Hypothalamus (tissue), 51 donors: ENCODE measurements at places on chromosomes 3 and 15.
A peak's percentile ranks its signal among the peaks of the same experiment; 100 is the strongest.

DNA sequence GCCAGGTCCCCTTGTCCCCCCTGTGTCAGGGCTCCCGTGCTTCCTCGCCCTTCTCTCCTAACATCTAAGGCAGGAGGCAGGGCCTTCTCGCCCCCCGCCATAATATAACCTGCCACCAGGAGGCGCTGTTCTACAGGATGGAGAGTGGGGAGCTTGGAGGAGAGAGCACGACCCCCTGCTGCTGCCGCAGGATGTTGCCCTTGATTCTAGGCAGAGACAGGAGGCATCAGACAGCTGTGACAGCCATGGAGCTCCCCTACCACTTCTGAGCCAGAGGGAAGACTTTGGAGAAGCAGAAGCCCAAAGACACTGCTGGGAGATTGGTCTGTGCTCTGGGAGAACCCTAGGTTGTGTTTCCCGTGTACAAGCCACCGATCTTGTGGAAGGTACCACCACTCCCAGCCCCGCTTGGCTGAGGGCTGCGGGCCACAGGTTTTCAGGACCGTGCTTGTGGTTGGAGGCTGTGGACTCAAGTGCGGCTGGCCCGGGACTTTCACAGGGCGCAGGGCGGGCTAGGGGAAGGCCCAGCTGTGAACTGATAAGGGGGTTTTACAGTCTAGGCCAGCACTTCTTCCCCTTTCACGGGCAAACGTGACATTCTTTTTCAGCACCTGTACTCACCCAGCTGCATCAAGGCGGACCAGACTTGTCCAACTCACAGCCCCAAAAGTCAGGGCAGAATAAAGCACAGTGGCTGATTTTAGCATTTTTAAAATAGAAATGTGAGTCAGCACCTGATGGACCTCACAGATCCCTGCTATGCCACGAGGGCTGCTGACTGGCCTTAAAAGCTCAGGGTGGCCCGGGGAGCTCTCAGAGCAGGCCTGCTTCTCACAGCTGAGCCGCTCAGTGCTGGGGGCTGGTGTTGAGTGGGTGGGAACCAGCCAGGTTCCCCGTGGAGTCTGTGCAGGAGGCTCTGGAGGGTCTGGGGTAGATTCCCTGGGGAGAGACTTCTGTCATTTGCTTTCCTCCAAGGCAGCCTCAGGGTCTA lies 2.6 kb upstream of the TIGIT start:
- peak; percentile 5 for DNase-seq

GRCh38 chr3:123423031-123423430 lies 25.9 kb downstream of the ADCY5 start:
- DNase-seq: no peak

- no peak for DNase-seq
These were observed 104.2 kb upstream of the CLSTN2 start for GRCh38 chr3:139830817-139831216.

- DNase-seq: no peak
These were observed 586.9 kb upstream of the SGO1 start for GRCh38 chr3:20772869-20773268.

GRCh38 chr3:147305533-147306250 lies 100.7 kb downstream of the ZIC4 start:
- no peak for DNase-seq

DNA sequence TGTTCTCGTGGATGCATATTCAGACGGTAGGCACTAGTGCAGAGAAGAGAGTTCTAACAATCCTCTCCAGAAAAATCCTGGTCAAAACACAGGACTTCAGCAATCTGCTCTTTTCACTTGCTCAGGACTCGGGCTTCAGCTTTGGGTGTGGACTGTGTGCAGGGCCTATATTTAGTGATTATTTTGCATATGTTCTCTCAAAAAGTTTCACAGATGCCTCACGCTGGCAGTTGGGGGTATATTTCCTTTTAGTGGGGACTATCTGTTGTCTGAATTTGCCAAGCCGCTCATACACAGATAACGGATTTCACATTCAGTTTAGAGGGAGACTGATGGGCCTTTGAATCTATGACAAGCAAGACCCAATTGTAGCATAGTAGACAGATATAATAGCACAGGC lies 54.4 kb upstream of the LRRN1 start:
- DNase-seq: no peak

DNA sequence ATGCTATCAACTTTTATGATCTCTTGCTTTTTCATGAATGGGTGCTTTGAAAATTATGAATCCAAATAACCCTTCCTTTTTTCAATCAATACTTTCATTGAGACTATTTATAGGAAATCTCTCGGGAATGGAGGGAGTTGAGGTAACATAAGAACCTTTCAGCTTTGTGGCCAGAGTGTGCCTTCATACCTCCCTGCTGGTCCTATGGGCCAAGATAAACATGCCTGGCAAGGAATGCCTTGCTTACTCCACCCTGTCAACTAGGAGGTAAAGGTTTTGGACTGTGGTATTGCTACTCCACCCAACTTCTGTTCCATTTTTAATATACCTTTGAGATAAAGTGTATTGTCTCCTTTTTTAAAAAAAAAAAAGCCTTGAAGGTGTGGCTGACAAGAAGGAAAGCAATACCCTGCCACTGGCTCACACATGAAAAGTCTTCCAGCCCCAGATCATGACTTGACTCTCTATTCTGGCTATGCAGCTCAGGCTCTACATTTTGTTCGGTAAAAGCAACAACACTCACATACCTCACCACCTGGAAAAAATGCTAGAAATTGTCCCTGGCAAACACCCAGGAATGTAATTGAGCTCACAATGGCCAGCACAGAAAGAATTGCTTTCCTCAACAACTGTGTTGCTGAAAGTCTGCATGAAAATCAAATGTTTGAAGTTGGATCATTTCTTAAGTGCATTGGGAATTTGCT lies 35.8 kb downstream of the COL8A1 start:
- DNase-seq: no peak

DNA sequence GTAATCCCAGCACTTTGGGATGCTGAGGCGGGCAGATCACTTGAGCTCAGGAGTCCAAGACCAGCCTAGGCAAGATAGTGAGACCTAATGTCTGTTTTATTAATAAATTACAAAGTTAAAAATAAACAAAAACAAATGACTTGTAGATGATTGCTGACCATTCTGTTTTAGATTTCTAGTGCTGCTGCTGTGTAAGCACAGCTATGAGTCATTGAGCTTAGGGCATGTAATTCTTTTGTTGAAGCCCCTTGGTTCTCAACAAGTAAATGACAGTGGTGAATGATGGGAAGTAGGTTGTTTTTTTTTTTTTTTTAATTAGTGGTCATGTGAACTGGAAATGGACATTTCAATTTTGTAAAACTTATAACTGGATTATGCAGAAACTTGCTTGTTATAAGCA lies 63.3 kb downstream of the LEO1 start:
- no peak for DNase-seq

DNA sequence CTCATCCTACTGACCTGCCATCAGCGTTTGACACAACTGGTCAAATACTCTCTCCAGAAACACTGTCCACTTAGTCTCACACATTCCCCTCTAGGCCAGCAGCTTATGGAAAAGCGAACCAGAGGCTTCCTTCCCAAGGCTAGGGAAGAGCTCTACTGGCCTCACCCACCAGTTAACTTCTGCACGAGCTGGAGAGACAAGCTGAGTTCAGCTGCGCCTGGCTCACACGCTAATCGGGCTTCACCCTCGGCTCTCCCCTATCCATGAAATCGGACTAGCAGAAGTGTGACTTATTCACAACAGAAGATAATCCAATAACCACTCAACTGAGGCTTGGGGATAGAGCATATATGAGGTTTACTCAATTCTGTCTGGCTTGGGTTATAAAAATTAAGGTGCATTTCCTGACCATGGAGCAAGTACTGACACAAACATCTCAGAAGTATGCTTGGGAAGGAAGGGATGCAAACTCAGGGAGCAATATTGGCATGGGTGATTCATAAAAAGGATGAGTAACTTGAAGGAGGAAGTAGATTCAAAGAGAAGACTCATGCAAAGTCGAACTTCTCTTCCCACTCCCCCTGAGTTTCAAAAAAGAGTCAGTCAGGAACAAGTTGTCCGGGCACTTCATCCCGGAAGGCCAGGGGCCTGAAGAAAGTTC lies 73.1 kb downstream of the XXYLT1 start:
- no peak for DNase-seq

- no peak for DNase-seq
These were observed 516.2 kb downstream of the OCA2 start for GRCh38 chr15:27582726-27583410.

GRCh38 chr15:80855206-80855605 lies 76.0 kb downstream of the CEMIP start:
- DNase-seq: no peak

- DNase-seq: no peak
These were observed 191.2 kb downstream of the TLE3 start for GRCh38 chr15:69906256-69907185.

- DNase-seq: no peak
These were observed 162.4 kb upstream of the CFAP20DC start for GRCh38 chr3:59212128-59212779.

DNA sequence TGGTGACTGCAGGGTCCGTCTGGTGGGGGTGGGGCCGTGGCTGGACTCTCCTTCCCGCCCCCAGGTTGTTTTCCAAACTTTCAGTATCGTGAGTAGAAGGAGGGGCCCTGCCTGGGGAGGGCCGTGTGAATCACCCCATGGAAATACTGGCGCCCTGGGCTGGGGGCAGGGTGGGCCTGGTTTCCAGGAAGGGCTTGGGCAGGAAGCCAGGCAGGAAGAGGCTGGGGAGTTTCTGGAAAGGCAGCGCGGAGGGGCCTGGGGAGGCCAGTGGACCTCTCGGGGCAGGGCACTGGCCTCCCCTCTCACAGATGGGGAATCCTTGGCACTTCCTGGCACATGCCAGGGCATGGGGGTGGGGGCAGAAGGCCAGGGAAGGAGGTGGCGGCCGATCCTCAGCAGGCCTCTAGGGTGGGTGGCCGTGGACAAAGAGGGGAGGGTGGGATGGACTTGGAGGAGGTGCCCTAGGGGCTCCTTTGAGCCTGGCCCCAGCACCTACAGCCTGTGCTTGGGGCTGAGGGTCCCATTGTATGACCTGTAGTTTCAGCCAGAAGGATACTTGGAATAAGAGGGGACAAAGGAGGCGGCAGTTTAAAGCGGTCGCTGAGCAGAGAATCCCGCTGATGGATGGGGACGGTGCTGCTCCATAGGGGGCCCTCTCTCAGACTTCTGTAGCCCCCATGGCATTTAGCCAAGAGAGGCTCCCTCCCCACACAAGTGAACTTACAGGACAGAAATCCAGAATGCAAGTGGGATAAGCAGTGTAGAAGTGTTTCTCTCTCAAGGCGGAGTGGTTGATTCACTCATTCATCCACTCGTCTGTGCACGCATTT lies 56.5 kb upstream of the GATA2 start:
- no peak for DNase-seq

GRCh38 chr3:194396859-194397756 lies 2.0 kb downstream of the GP5 start:
- no peak for DNase-seq

DNA sequence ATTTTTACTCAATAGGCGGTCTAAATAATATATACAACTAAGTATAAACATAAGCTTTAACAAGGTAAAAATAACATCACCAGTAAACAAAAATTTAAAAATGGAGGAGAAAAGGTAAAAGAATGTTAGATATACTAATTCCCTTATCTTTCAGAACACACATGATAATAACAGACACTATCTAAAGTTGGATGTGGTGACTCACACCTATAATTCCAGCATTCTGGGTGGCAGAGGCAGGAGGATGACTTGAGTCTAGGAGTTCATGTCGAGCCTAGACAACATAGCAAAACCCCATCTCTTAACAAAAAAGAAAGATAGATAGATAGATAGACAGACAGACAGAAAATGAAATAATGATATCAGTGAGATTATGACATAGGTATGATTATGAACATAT lies 85.1 kb downstream of the STAG1 start:
- no peak for DNase-seq

- no peak for DNase-seq
These were observed 118.0 kb upstream of the MEF2A start for GRCh38 chr15:99447497-99448371.

DNA sequence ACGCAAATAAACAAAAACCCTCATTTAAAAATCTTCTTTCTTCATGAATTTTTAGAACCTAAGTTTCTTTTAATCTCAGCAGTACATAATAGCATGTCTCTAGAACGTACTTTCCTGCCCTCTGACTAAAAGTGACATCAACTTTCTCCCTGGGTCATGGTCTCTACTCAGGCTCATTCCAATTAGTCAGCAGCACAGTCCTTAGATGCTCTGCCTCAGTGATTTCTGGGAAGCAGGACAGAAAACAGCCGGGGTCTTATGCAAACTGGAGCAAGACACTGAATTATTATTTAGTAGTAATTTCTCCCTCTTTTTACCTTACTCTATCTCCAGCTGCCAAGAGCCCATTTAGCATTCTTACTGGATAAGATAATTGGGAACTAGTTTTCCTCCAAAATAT lies 365.2 kb downstream of the TUSC7 start:
- peak; percentile 34 for DNase-seq

DNA sequence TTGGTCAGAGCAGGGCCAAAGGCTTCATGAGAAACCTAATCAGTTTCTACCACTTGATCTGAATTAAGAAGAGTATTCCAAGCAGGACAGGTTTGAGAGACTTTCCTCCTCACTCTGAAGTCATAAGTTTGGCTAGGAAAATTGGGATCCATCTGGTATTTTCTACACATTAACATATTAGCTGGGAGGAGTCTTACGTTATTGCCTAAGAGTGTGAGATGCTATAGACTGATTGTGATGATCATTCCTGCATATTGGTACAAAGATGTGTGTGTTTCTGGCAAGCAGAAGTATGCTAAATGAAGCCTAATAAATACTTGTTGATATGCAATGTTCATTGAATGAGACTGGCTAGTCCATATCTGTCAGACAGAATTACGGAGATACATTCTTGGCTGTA lies 73.5 kb upstream of the RASGRP1 start:
- no peak for DNase-seq

DNA sequence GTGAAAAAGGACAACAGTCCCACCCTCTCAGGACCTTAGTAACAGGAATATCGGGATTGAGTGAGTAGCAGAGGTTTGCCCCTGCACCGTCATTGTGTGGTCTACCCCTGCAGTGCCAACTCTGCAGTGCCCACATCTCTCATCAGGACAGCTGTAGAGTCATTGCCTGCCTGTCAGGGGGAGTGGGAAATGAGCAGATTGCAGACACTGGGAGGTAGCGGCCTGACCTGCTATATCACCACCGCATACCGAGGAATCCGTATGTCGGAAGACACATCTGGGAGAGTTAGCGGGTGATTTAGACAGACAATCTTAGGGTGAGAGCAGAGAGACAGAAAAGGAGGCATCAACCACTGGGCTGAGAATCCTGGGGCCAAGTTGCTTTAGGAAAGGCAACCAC lies 218.1 kb downstream of the EPHB1 start:
- no peak for DNase-seq

- no peak for DNase-seq
These were observed 17.7 kb downstream of the CPN2 start for GRCh38 chr3:194333212-194333980.

- DNase-seq: no peak
These were observed 49.3 kb upstream of the ROBO2 start for GRCh38 chr3:76990606-76991005.

- DNase-seq: no peak
These were observed 96.0 kb downstream of the TP63 start for GRCh38 chr3:189727158-189727557.

- no peak for DNase-seq
These were observed 32.8 kb downstream of the SCN5A start for GRCh38 chr3:38616658-38617057.
